ENCODE measurements at places on chromosomes 5 and 9.

DNA sequence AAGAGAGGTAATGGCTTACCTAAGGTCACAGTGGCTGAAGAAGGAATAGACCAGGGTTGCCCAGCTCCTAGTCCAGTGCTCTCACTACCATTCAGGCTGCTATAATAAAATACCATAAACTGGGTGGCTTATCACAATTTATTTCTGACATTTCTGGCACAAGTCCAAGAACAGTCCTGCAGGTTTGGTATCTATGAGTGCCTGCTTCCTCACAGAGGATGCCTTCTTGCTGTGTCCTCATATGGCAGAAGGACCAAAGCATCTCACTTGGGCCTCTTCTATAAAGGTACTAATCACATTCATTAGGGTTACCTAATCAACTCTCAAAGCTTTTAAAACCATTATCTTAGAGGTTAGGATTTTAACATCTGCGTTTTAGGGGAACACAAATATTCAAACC lies 17.2 kb downstream of the STARD4 start:
- DNase-seq: no peak

GRCh38 chr5:87746891-87747377 lies 334.2 kb upstream of the CCNH start:
- no peak for DNase-seq

- DNase-seq: no peak
These were observed 77.4 kb upstream of the ALDH1B1 start for GRCh38 chr9:38315085-38315595.

DNA sequence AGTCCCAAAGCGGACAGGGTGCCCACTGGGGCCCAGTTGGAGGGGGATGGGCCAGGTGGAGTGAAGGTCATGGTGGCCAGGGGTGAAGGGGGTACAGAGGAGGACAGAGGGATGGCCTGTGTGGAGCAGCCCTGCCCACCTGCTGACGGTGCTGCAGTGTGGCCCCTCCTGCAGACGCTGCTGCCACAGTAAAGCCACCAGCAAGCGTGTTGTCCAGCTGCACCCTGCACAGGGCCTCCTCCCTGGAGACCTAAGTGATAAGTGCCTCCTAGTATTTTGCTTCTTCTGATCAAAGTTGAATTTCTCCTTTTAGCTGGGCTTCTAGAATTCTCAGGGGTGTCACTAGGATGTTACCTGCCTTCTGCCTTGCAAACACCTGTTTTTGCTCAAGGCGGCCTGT lies 299.3 kb upstream of the IRX4 start:
- no peak for DNase-seq

- no peak for DNase-seq
These were observed 373.8 kb downstream of the NDUFS4 start for GRCh38 chr5:53934151-53934820.

GRCh38 chr5:180328296-180329137 lies 24.6 kb downstream of the GFPT2 start:
- DNase-seq: peak; percentile 17

Measured in GM12878 (cell line).